NCI-H187 treated with DMSO at 0.1 percent for 48 hours (cell line): ENCODE measurements at places on chromosomes 7 and 10.
A peak's percentile ranks its signal among the peaks of the same experiment; 100 is the strongest.

DNA sequence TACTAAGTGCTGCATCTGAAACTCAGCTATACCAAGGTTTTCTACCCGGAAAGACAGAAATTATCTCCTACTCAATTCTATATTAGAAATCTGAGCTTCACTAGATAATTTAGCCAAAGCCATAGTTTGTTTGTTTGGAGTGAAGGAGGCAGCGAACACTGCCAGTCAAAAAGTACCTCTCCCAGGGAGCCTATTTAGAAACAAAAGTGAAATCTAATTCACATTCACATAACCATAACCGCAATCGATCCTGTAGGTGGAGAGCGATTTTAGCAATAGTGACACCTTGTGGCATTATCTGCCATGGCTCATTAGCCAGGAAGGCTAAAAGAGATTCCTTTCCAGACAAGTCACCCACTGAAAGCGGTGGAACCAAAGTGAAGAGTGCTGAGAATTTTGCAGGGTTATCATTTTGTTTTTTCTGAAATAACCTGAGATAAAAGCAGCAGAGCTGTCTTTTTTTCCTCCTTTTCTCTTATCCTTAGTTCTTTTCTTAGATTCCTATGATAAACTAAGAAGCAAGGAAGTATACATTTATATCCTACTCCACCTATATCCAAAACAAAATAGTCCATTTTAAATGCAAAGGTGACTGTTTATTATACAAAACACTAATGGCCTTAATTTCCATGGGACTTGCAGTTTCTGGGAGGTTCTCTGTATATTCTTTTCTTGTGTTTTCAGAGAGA is 83.7 kb upstream of the BET1 start:
- DNase-seq: peak; percentile 8

DNA sequence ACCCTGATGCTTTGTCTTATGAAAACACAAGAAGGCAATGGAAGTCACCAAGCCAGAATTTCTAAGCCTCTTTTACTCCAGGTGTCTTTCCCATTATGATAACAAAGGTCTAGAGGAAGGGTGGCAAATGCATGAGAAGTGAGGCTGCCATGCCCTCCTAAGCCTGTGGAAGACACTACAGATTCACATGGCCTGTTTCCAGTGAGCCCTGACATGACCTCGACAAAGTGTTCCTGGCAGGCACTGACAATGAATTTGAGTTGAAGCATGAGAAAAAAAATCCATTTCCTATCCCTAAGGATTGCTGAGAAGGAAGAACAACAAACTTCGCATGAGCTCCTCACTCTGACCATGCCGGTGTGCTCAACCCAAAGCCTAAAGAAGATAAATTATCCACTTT is 268.0 kb downstream of the HTR7 start:
- no peak for DNase-seq

GRCh38 chr7:584122-584465 is 64.4 kb upstream of the PDGFA start:
- DNase-seq: no peak

DNA sequence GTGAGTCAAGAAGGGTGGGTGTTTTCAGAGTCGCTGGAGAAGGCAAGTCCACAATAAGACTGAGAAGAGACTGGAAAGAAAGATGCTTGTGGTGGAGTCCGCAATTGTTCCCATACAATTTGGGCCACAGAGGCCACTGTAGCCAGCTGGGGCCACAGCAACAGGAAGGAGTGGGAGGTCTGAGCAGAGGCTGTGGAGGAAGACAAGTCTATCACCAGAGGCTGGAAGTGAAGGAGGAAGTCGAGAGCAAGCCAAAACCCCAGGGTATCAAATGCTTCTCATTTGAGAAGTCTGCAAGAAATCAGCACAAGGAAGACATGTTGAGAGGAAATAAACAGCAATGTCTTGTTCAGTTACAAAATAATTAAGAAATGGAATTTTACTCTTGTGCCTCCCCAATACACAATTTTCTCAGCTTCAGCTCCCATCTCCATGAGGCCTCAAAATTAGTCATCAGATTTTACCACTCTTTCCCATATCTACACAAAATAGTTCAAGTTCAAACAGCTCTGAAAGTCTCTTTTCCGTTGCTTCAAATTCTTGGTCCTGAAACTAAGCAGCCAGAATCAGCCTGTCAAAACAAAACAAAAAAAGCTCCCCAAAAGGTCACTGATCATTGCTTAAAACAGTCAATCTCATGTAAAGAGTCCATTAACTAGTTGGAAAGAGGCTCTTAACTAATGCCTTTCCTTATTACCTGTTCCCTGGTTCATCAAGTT is 31.6 kb downstream of the SLC16A12 start:
- no peak for DNase-seq

- DNase-seq: no peak
These were observed 24.6 kb upstream of the BET1 start for GRCh38 chr7:94028768-94029167.

DNA sequence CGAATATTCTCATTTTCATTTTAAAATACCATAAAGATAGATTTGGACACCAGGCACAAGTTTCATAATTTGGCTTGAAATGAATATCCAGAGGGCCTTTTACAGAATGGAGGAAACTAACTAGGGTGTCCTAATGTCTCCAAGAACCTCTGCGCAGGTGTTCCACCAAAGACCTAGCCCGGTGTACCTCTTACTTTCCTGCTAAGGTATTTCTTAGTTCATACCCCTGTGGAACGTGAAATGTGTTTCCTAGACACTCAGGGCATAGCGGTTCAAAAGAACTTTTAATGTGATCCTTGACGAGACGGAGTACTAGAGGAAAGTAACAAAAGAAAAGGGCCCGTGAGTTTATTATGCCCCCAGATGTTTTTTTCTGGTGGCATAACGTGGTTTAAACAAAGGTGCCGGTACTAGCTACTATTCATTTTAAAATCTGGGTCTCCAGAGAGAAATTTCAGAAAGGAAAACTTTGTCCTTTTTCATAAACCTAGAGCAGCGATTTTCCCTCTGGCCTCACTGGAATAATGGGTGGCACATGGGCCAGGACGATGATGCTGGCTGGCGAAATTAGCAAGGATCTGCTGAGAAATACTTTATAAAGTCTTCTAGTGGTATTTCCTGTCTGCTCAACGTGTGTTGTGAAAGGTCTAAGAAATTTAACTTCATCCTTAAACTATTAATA is 1.4 kb downstream of the APBB1IP start:
- DNase-seq: no peak
